ENCODE measurements at places on chromosomes 2 and 18.

DNA sequence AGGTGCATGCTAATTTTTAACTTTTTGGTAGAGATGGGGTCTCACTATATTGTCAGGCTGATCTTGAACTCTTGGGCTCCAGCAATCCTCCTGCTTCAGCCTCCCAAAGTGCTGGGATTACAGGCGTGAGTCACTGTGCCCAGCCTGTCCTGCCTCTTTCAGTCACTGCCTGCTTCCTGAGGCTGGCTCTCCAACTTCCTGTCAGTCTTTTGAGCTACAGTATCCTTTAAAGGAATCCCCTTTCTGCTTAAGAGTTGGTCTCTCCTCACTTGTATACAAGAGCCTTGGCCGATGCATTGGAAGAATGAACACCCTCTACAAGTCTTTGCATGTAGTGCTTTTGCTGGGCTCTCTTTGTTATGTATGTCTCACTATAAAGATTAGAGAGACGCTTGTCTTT lies 88.4 kb upstream of the SMAD2 start:
- no peak for DNase-seq

- no peak for DNase-seq
Observed at GRCh38 chr2:86027196-86027921, 78.3 kb downstream of the POLR1A start.

GRCh38 chr2:155424518-155424917 lies 726.0 kb downstream of the KCNJ3 start:
- DNase-seq, result no peak

- no peak for DNase-seq
Observed at GRCh38 chr2:130832296-130832940, 4.3 kb upstream of the ARHGEF4 start.

All from OCI-LY7 (cell line).